CD4-positive, alpha-beta T cell treated with Interleukin-1 beta for 1 hour (primary cell): ENCODE measurements at places on chromosomes 1 and 21.

- DNase-seq, result peak; percentile 58
Observed at GRCh38 chr1:175188936-175189335, 3.6 kb downstream of the KIAA0040 start.

- DNase-seq, result peak; percentile 25
Observed at GRCh38 chr1:248618878-248619277, 16.0 kb downstream of the OR2T11 start.

DNA sequence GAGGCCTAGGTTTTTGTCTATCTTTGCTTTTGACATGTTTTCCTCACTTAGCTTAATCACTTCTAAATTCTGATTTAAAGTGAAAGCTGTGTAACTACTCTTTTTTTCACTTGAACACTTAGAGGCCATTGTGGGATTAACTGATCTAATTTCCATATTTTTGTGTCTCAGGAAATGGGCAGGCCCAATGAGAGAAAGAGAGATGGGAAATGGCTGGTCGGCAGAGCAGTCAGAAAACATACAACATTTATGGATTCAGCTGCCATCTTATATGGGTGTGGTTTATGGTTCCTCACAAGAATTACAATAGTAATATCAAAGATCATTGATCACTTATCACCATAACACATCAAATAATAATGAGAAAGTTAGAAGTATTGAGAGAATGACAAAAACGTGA is 320.8 kb downstream of the PTPRC start:
- DNase-seq, result no peak

DNA sequence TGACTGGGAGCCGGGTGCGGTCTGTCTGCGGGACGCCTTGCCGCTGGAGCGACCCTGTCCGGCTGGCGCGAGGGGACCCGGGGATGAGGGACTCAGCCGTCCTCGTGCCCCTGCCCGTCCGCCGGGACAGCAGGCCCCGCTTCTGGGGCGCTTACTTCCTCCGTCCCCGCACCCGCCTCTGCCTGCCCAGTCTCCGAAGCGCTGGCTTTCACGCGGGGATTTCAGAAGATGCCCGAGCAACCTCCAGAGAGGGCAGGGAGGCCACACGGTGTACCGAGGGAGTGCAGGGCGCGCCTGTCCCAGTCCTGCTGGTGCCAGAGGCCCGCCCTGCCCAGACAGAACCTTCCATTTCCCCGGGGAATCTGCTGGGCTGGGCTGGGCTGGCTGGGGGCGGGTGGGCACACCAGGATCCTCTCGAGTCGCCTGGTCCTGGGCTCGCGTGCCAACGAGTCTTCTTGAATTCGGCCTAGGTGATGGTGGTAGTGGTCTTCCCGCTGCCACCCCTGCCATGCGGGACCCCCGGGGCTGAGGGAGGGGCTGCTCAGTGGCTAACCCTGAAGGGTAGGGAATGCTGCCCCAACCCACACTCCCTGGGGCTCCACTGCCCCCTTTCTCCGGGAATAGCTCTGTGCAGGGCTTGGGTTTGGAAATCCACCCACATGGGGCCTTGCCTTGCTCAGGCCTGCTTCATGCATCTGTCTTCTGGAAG is 2.5 kb upstream of the TRPM2 start:
- no peak for DNase-seq

DNA sequence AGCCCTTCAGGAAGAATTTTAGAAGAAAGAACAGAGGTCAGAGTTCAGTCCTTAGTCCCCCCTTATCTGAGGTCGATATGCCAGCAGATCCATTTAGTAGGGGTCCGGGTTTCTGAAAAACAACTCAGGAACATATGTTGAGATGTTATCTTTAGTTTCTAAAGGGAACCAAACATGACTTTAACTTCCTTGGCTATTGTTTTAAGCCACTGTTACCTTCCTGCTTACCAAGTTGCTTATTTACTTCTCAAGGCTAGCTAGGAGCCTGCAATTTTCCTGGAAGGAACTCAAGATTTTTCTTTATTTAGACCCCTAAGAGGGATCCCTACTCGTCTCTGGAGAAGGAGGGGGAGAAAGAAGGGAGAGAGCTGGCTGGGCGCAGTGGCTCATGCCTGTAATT is 54.3 kb downstream of the KCNC4 start:
- DNase-seq, result no peak

DNA sequence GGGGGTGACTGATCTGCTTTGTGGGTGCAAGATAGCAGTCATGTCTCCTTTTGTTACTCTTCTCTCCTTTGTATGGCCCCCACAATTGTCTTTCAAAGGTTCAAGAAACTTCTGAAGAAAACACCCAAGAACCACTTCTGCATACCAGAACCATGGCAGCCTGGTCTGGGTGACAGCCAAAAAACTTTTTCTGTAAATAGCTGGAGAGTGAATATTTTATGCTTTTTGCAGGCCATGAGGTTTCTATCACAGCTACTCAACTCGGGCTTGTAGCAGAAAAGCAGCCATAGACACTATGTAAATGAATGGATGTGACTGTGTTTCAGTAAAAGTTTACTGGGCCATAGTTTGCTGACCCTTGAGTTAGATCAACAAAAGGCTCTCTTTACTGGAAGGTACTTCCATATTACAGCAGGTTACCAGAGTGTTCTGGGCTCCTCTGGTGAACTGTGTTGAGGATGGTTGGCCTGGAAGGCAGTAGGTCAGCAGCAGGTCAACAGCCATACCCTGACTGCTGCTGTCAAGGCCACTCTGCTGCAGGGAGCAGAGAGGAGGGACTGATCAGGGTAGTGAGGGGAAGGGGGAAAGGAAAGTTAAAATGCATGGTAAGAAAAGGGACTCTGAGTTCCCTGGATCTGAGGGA is 116.4 kb downstream of the GDAP2 start:
- no peak for DNase-seq

DNA sequence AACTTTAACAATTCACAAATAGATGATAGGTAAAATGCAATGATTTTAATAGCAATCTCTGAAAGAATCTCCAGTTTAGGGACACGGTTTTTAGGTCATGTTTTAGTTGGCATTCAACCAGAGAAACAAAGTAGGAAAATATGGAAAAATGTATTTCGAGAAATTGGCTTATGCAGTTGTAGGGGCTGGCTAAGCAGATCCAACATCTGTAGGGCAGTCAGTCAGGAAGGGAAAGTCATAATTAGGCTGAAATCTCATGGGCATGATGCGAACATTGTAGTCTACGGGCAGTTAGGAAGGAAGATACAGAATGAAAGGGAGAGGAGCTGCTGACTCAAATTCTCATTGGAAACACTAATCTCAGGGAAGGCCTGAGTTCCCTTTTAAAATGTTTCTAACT is 1276.0 kb upstream of the ADGRL4 start:
- DNase-seq, result no peak

GRCh38 chr1:89274411-89274857 is 1.8 kb upstream of the GBP5 start:
- peak; percentile 67 for DNase-seq

- no peak for DNase-seq
Observed at GRCh38 chr1:217494767-217495166, 136.1 kb downstream of the GPATCH2 start.

DNA sequence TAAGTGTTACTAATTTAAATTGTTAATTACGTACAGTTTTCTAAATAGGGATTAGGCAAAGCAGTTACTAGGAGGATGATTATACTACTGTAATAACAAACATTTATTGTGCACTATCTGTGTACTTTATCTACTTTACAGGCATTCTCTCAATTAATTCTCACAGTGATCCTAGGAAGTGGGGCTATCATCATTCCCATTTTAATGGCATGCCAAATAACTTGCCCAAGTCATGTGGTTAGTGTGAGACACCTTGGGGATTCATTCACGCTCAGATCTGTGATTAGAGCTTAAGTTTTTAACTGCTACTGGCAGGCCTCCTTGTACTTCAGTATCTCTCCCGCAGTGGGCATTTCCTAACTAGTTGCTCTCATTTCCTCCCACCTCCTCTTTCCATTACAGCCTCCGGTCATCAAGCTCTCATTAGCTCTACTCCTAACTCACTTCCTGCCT is 11.5 kb downstream of the PHLDA3 start:
- no peak for DNase-seq

GRCh38 chr21:33112681-33113080 is 42.7 kb downstream of the OLIG1 start:
- DNase-seq, result no peak

- DNase-seq, result no peak
Observed at GRCh38 chr1:39573736-39574624, 2.6 kb downstream of the PABPC4 start.

DNA sequence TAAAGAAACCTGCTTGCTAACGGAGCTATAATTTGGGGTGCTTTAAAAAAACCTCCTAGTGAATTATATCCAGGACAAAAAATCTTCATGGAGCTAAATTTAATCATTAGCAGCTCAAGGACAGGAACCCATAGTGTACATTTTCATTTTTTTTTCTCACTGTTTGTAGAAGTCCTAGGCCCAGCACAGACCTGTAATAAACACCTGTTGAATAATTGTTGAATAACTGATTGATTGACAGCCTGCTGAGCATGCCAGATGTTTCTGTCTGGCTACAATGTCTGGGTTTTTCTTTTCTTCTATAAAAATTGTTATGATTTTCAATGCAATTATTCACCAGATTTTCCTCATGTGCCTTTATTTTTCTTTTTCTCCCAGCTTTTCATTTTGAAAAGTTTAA is 10.9 kb upstream of the GALNT2 start:
- no peak for DNase-seq

- no peak for DNase-seq
Observed at GRCh38 chr1:235018720-235019444, 109.8 kb downstream of the TOMM20 start.

GRCh38 chr1:53286955-53287354 is 40.9 kb downstream of the LRP8 start:
- DNase-seq, result no peak

DNA sequence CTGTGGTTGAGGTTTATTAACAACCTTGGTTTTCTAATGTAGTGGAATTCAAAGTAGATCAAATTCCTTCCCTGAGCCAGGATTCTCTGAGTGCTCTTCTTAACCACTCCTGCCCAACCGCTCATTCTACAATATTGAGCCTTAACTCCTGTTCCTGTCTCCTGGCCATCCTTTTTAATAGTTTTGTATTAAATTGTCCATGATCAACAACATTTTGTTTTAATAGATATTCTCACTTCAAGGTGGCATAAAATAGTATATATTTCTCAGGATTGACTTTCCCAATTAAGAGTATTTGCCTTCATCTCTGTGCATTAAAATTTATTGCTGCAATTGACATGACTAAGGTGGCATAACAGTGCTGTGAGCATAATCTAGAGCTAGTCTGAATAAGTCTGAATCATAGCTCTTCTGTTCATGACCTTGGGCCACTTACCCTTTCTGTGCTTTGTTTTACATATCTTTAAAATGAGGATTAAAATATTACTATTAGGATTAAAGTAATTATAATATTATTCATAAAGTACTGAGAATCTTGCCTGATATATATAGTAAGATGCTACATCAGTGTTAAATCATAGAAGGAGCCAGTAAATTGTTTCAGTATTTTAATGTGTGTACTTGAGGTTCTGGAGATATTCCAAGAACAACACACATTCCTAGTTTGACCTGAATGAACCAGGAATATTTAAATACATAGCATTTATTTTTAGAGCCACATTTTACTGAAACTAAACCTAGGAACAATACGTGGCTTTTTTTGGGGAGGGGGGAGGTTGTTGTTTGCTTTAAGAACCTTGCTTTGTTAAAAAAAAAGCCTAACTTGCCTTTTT is 76.4 kb downstream of the ADGRL2 start:
- DNase-seq, result no peak

- no peak for DNase-seq
Observed at GRCh38 chr1:40045182-40045581, 4.7 kb downstream of the CAP1 start.

- DNase-seq, result no peak
Observed at GRCh38 chr21:40819071-40819900, 27.7 kb downstream of the DSCAM start.

DNA sequence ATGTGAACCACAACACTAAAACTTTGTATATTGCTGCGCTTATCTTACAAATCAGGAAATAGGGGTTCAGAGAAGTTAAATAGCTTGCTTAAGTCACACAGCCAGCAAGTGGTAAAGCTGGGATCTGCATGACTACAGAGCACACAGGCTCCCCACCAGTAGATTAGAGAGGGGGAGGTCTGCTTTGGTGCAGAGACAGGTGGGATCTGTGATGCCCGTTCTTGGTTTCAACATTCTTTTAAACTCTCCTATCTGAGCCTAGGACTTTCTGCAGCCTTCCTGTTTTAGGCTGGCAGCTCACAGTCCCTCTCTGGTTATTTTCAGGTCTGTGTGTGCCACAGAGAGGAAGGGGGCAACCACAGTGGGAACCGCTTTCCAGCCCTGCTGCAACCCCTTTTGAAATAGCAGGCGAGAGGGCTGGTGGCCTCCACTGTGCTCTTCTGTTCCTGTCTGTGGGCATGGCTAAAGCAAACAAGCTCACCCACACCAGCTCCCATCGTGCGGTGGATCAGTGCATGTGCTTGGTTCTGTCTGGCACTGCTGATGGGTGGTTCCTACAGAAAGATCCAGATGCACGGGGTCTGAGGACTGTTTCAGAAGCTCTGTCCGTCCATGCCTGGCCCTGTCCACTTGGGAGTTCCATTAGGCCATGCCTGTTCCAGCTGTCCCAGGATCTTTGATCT is 1.7 kb upstream of the IL6R start:
- peak; percentile 52 for DNase-seq

GRCh38 chr1:86016076-86016759 is 140.4 kb downstream of the COL24A1 start:
- DNase-seq, result no peak

DNA sequence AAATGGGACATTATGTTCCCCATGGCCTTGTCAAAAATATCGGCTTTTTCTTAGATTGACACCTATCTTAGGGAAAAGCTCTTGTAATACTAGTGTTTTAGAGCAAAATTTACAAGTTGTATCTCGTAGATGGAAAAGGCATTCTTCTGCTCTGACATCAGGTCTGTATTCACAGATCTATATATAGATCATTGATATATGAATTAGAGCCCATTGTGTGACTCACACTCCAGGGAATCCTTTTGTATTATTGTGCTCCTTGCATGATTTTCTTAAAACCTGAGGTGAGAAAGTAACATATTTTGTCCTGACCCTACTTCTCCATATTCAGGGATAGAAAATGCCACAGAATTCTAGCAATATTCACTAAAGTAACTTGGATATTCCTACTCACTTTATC is 1160.8 kb upstream of the B3GALT2 start:
- no peak for DNase-seq

DNA sequence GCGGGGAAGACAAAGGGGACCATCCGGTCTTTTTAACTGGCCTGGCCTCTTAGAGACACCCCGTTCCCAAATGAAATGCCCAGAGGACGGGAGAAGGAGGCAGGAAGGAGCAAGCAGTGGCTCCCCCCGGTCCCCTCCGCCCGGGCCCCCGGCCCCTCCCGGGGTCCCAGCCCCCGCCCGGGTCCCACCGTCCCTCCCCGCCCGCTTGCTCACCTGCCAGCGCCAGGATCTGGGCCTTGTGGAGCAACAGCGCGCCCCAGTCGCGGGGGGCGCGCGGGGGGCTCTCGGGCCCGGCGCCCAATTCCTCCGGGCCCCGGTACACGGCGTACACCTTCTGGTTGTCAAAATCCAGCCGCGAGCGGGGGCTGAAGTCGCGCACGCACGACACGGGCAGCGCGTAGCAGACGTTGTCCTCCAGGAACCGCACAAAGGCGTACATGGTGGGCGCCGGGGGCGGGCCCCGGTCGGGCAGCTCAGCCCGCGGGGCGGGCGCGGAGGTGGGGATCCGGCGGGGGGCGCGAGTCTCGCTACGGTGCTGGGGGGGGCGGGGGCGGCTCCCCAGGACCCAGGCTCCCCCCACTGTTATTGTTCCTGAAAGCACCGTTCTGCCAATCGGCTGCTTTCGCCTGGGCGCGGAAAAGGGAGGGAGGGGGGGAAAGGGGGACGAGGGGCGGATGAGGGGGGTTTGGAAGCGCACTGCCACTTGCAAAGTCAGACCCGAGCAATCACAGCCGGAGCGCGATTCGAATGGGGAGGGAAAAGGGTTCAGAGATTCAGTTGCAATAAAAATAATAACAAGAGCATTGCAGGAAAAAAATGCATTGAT is at the start of gene BEND5:
Gene BEND5 (minus strand): TSS at position 499 of the 826 bp plus-strand sequence. CDS start 60 bp downstream, at position 439.
- DNase-seq, result peak; percentile 69
